ENCODE measurements at places on chromosomes 12 and 14.
A peak's percentile ranks its signal among the peaks of the same experiment; 100 is the strongest.

DNA sequence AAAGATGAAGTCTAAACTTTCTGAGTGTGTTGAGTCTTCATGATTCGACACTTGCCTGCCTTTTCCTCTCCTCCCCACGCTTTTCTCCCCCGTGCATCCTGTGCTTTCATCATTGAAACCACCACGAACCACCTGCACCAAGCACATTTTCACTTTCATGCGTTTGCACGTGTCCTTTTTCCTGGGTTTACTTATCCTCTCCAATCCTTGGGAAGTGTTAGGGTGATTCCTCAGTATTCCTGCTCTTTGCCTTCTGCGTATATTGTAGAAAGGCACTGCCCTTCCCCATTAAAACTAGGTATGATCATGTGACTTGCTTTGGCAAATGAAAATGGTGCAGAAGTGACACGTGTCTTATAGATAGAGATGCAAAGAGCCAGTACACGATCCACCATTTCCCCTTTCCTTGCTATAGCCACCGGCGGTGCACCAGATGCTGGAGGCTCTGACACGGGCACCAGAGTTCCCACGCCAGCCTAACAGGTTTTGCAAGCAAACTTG, 106.6 kb downstream of the BRMS1L start:
- DNase-seq, result no peak

GRCh38 chr14:57533214-57533613, 39.6 kb upstream of the CCDC198 start:
- no peak for DNase-seq

DNA sequence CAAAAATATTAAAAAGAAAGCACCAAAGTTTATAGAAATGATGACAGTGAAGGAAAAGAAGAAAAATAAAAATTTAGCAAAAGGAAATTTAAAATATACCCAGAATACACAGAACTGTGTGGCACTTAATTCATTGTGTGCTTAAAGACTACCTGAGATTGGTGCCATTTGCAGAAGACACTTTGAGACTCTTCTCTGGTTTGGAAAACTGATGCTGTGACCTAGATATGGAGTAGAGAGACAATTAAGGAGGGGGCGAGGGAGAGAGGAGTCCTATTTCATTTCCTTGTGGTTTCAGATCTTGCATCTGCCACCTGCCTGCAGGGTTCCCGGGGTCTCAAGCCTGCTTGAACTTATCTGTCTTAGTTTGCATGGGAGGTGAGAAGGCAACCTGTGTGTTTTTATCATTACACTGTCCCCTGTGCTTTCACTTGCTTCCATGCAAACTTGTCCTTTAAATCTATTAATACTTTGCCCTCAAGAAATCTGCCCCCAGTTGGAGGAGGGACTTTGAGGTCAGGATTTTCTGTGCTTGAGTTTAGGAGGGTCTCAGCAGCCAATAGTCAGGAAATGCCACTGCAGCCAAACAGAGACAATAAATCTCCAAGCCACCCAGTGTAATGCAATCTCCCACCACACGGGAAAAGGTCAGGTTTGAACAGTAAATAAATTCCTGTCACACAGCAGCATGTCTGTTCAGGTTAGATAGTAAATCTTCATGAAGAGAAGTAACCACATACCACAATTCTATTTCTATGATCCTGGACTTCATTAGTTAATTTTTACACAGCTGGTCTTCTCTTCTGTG, 119.4 kb downstream of the CAND1 start:
- DNase-seq, result no peak

DNA sequence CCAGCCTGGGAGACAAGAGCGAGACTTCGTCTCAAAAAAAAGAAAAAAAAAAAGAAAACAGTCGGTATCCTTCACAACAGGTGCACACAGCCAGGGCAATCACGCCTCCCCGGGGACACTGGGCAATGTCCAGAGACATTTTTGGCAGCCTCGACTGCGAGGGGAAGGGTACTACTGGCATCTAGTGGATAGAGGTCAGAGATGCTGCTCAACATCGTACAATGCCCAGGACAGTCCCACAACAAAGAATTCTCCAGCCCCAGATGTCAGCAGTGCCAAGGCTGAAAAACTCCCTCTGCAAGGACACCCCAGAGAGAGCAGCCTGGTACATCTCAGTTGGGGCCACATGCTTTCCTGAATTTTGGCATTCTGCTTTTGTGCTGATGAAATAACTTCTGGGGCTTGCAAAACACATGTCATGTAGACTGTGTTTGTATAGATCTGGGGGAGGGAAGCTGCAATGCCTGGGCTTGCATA, 21.5 kb downstream of the ALDH2 start:
- no peak for DNase-seq

DNA sequence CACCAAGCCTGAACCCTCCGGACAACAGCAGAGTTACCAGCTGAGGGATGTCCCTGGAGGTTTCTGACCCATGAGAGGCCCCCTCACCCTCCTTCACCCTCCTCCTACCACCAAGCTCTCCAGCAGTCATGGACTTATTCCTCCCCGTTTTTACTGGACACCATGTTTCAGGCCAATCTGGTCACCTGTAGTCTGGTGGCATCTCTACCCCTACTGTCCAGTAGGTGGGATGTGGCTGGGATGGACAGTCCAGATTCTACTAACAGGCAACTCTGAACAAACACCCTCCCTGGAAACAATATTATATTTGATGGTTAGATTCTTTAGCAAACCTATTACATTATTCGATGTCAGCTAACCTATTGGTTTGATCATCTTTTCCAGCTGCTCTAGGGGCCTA, 83.2 kb downstream of the SLC38A1 start:
- DNase-seq, result no peak

DNA sequence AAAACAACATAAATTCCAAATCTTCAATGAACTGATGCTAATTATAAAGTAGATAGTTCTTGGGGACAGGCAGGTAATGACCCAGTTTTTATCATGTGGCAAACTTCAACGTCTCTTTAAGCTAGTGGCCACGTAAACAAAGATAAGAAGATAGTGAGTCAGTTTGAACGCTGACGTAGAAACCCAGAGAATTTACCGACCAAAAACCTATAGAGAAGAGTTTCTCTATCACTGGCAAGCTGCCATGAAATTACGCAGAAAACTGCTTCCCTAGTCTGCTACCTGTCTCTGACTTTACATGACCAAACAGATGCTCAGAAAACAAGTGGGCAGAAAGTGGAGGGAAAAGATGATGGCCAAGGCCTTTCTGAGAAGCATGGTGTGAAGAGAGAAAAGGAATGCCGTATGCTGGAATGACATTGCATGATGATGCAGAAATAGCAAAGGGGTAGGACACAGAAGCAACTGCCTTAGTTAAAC, 136.3 kb downstream of the ITPR2 start:
- DNase-seq, result no peak

GRCh38 chr14:80024417-80024816, 186.9 kb downstream of the DIO2 start:
- DNase-seq, result no peak

DNA sequence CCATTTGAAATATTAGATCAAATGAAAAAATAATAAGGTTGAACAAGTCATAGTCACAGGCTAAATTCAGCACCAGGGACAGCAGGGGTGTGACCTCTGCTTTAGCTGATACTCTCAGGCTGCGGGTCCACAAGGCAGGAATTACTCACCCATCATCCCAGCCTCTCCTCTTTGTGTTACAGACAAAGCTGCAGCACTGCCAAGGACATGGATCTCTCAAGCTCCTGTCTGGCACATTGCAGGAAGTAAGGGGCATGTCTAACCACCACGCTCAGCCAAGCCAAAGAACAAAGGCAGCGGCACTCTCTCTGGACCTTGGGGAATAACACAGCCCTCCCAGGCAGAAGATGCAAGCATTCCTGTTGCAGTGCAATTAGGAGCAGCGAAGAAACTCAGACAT, 783.8 kb downstream of the VRK1 start:
- DNase-seq, result no peak

DNA sequence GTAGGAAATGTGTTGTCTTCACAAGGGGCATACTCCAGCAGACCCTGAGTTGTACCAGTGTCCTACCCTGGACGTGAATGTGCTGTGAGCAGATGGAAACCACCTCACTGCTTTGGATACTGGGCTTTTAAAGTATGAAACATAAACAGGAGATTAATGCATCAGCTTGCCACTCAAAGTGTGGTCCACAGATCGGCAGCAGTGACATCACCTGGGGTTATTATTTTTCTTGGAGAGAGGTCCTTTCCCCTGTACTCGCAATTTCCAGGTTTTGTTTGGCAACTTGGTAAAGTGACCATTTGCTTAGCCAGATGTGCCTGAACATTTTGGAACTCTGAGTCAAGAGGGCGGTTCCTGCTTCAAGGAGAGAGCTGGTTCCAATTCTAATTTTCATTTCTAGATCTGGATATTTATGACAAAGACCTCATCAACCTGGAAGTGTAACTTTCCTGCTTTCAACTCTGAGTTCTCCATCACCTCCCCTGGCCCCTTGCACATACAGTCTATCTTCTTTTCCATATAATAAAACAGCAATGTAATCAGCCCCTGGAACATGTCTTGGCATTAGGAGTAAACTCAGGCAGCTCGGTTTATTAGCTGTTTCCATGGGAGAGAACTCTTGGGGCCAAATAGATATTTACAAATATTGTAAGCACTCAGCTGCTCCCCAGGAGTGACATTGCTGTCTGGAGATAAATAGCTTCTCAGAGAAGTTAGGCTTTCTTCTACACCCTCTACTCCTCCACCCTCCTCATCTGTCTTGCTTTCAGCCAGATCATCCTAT, 237.0 kb upstream of the TBX3 start:
- DNase-seq, result no peak

- no peak for DNase-seq
Observed at GRCh38 chr12:126757326-126757725, 1509.6 kb upstream of the TMEM132C start.

DNA sequence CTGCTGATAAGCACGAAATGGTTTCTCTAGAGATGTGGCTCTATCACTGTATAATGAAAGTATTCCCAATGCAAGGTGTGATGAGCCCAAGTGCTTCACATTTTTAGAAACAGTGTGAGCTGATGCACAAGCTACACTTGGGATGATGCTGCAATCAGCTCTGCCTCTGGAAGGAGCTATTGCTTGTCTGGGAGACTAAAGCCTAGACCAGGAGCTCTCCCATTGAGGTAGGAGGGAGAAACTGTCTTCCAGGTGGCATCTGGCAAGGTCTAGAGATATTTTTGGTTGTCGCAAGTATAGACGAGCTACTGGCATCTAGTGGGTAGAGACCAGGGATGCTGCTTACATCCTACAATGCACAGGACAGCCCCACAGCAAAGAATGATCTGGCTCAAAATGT, 42.0 kb downstream of the HECTD4 start:
- no peak for DNase-seq

GRCh38 chr12:26425587-26426260, 230.4 kb downstream of the SSPN start:
- no peak for DNase-seq

GRCh38 chr14:36647824-36648753, 13.6 kb upstream of the PAX9 start:
- no peak for DNase-seq

DNA sequence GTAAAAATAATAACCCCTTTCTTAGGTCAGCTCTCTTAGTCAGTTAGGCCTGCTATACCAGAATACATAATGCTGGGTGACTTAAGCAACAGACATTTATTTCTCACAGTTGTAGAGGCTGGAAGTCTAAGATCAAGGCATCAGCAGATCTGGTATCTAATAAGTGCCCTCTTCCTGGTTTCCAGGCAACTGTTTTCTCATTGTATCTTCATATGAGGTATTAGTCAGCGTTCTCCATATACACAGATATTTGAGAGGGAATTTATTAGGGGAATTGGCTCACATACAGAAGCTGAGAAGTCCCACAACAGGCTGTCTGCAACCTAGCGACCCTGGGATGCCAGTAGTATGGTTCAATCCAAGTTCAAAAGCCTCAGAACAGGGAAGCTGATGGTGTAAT, 896.0 kb downstream of the GALC start:
- no peak for DNase-seq

GRCh38 chr12:127941332-127941731, 325.6 kb upstream of the TMEM132C start:
- DNase-seq, result no peak

GRCh38 chr14:85106506-85106905, 423.4 kb upstream of the FLRT2 start:
- DNase-seq, result no peak

- no peak for DNase-seq
Observed at GRCh38 chr12:106127338-106128126, 11.2 kb downstream of the NUAK1 start.

DNA sequence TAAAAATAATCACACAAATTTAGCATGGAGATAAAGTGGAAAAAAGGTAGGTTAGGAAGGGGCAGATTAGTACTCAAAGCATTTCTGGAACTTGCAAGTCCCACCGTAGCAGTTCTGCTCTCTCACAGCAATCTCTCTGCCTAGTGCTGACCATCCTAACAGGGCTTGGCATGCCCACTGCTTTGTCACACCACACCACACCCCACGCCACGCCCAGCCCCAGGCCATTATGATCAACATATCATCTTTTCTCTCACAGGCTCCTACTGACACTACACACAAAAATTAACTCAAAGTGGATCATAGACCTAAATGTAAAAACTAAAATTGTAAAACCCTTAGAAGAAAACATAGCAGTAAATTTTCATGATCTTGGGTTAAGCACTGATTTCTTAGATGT, 273.7 kb downstream of the DAD1 start:
- DNase-seq, result no peak

- DNase-seq, result peak; percentile 79
Observed at GRCh38 chr12:8145754-8146441, 10.9 kb upstream of the ZNF705A start.

DNA sequence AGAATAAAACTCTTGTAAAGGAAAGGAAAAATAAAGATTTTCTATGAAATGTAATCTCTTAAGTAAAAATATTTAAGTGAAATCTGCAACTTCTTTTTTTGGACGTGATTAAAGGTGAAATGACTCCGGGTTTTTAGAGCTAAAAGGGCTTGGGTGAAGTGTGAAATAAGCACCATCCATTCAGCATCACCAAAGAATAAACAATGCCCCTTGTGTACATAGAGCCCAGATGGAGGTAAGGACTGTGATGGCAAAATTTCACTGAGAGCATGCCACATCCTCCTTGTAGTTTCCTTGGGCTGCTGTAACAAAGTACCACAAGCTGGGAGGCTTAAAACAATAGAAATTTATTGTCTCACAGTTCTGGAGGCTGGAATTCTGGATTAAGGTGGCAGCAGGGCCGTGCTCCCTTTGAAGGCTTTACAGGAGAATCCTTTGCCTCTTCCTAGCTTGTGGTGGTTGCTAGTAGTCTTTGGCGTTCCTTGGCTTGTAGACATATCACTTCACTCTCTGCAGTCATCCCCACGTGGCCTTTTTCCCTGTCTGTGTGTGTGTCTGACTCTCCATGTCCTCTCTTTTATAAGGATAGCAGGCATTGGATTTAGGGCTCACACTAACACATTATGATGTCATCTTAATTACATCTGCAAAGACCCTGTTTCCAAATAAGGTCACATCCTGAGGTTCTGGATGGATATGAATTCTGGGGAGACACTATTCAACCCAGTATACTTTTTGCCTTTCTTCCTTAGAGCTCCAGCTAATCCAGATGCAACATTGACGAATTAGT, 24.2 kb downstream of the ZNF664 start:
- DNase-seq, result no peak

GRCh38 chr14:98382662-98383061, 889.3 kb downstream of the BCL11B start:
- DNase-seq, result no peak

- no peak for DNase-seq
Observed at GRCh38 chr12:8622646-8623045, 10.0 kb upstream of the AICDA start.

Data from cardiac septum (tissue), 1 donor.